LNCaP clone FGC (cell line): ENCODE measurements at places on chromosomes 6 and 20.

GRCh38 chr6:101080597-101080996, 199.5 kb upstream of the ASCC3 start:
- peak; percentile 42 for DNase-seq

GRCh38 chr20:45090481-45090880, 10.4 kb downstream of the KCNS1 start:
- no peak for DNase-seq

GRCh38 chr6:36364669-36365479, 22.6 kb downstream of the ETV7 start:
- no peak for DNase-seq

DNA sequence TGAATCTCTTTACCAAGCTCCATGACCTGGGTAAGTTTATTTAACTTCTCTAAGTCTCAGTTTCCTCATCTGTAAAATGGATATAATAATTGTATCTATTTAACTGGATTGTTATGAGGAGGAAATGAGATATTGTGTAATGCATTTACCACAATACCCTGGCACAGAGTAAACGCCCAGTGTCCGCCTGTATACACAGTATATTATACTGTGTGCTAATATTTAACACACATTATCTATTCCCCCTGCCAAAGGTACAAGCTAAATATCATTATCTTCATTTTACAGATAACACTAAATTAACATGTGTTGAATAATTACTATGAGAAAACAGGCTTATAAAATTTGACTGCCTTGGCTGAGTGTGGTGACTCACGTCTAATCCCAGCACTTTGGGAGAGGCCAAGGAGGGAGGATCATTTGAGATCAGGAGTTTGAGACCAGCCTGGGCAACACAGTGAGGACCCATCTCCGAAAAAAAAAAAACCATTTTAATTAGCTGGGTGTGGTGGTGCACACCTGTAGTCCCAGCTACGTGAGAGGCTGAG, 38.7 kb upstream of the TNFRSF21 start:
- DNase-seq = no peak

- DNase-seq = no peak
Observed at GRCh38 chr20:63273635-63274380, 1.2 kb downstream of the ARFGAP1 start.

- DNase-seq = no peak
Observed at GRCh38 chr20:55701467-55701866, 303.9 kb downstream of the CBLN4 start.

DNA sequence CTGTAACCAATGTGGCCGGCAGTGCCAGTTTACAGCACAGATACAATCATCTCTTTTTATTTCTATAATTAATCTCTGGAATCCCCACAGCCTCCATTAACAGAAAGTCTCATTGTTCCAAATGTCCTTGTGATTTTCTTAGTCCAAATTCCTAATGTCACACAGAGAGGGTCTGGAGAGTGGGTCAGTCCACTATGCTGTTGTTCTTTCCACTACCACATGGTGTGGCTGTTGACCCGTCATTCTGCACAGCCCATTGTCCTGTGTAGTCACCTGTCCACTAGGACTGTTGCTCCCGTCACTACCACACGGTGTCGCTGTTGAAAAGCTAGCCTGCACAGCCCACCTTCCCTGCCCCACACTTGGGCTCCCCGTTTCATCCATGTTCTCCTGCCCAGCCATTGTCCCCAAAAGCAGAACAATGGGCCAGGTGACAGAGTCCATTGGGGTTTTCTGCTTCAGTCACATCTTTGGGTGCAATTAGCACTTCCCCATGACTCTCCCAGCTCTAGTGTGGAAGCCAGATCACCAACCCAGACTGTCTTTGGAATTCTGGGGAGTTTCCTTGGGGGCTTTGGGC, 8.6 kb upstream of the LBP start:
- DNase-seq = peak; percentile 11

DNA sequence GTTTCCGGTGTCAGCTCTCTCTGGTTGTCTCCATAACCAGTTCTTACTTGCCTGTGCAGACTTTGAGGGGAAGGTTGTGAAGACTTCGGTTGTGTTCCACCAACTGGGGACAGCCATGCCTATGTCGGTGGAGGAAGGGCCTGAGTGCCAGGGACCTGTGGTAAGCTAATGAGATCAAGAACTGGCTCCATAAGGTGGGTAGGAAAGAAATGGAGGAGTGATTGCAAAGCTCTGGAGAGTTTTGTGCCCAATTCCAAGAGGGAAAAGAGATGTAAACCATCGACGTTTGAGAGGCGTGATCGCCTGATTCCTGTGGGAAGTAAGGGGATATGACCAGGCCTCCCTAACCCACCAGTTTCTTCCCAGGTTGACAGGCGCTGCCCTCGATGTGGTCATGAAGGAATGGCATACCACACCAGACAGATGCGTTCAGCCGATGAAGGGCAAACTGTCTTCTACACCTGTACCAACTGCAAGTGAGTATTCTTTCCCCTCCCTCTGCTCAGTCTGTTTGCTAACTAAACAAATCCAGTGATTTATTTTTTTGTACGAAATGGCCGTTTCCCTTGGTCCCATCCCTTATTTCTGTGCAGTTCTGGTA, 893 bp downstream of the POLR1H start:
- no peak for DNase-seq

DNA sequence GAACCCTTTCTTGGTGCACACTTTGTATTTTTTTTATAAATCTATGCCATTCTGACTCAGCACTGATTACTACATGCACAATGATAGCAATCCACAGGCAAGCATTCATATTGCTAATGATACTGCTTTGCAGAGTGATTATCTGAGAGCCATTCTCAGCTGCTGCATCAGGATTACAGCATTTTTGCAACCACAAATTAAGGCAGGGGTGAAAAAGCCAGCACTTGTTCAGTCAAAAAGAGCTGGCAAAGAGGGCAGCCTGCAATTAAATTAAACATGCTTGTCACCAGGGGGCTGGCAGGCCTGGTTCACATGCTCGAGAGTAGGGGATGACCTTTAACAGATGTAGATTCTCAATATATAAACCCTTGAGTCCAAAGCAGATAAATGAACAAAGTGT, 40.7 kb upstream of the SLC17A4 start:
- no peak for DNase-seq

- DNase-seq = peak; percentile 13
Observed at GRCh38 chr6:81487489-81487888, 265.0 kb downstream of the TENT5A start.

GRCh38 chr20:19456595-19457395, 244.4 kb downstream of the SLC24A3 start:
- no peak for DNase-seq

- no peak for DNase-seq
Observed at GRCh38 chr6:20707870-20708269, 173.6 kb downstream of the CDKAL1 start.

GRCh38 chr6:90678049-90678779, 91.3 kb upstream of the MAP3K7 start:
- DNase-seq = no peak

GRCh38 chr6:40185486-40185885, 251.2 kb upstream of the MOCS1 start:
- no peak for DNase-seq

DNA sequence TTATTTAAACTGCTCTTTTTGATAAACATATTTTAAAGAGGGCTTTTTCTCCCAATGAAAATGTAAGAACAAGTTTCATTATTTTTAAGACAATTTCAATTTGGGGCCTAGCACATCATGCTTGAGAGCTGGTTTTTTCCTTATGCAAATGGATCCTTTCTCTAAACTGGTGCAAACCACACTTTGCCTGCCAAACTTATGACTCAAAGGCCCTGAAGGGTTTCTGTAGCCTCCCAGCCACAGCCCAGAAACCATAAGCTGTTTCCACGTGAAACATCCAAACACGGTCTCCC, 451 bp upstream of the HSF2 start:
- no peak for DNase-seq

DNA sequence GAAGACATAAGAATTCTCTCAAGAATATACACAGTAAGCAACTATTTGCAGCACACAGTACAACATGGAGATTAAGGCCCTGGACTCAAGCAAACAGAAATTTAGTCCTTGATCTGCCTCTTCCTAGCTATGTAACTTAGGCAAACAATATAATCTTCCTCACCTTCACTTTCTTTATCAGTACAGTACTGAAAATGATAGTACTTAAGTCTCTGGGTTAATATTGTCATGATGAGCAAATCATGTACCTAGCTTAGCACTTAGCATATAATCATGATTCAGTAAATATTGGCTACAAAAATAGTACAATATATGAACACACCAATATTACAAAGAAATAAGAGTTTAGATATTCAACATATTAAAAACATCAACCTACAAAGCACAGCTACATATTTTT, 320.5 kb downstream of the HACE1 start:
- no peak for DNase-seq

DNA sequence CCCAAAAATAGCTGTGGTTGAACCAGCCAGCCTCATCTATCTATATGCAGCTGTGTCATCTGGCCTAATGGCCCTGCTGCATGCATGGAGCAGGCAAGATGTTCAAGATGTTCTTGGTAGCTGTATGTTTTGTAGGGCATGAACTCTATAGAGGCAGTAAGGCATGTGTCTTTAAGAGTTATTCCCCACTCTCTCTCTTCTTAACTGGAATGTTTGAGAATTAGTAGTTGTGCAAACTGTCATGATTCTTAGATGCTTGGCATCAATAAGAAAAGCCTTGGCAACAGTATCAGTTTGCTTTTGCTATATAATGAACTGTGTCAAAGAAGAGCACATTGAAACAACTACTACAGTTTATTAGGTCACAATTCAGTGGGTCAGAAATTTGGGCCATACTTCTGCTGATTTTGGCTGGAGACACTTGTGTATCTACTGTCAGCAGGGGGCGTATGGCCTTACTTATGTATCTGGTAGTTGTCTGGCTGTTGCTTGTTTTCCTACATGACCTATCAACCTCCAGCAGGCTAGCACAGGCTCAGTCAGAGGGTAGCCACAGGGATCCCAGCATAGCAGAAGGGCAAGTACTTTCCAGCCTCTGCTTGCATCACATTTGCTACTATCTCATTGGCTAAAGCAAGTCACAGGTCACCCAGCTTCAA, 56.1 kb upstream of the LAMP5 start:
- DNase-seq = no peak

DNA sequence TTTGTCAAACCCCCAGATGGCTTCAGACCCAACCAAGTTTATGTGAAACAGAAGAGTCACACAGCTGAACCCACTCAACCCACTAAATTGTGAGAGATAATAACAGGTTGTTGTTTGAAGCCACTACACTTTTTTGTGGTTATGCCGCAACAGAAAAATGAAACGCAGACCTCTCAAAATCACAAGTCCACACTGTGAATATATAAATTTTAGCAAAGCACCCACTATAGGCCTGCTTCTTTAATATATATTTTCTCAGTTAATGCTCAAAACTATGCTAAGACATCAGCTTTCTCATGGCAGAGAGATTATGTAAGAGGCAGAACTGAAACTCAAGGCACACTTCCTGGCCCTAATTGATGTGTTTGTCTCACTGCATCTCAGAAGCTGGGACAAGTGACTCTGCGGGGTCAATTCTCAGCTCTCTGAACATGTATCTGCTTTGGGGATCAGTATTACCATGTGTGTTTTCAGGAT, 27.7 kb downstream of the MAP3K5 start:
- no peak for DNase-seq

DNA sequence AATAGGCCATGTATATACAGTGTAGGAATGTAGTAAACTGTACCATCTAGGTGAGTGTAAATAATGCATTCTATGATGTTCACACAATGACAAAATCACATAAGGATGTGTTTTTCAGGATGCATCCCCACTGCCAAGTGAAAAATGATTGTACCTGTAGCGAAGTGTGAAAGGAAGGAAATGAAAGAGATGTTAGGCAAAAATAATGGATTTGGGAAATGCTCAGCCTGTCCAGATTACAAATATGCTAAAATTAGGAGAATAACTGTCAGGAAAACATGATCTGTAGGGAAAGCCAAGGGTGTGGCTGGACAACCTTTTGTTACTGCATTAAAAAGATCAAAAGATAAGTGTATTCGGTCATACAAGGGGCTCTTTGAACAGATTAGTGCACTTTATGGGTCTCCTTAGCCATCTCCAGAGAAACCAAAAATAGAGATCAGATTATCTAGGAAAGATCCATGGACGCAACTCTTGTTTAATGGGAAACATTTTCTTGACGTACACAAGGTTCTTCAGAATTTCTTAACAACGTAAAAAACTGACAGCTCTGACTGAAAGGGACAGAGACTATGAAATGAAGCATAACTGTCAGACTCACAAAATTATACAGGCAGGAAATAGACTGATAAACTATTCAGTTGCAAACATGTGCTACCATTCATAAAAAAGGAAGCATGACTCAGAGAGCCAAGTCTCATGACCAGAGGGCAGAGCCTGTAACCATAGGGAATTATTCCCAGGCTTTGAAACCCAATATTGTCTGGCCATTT, 253.6 kb upstream of the RAB32 start:
- DNase-seq = no peak

- DNase-seq = peak; percentile 18
Observed at GRCh38 chr6:155782320-155782731, 326.7 kb upstream of the NOX3 start.

- peak; percentile 61 for DNase-seq
Observed at GRCh38 chr6:161418463-161418945, 144.6 kb upstream of the AGPAT4 start.

DNA sequence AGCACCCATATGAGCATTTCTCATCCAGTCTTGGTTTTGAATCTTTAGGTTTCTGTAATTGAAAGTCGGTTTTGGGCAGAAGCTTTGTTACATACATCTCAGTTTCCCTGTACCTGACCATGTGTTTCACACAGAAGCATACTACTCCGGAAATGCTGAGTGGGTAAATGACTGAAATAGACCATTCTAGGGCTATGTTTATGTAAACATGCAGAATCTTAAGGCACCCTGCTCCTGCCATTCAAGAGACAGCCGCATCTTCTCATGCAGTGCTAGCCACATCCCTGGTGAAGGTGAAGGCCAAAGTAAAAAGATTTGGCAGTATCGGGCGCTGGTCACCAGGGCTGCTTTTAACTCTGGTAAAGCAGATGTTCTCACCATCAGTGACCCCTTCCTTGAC, 171.3 kb downstream of the ISM1 start:
- no peak for DNase-seq

- DNase-seq = no peak
Observed at GRCh38 chr20:46699651-46700359, 9.6 kb upstream of the SLC2A10 start.

DNA sequence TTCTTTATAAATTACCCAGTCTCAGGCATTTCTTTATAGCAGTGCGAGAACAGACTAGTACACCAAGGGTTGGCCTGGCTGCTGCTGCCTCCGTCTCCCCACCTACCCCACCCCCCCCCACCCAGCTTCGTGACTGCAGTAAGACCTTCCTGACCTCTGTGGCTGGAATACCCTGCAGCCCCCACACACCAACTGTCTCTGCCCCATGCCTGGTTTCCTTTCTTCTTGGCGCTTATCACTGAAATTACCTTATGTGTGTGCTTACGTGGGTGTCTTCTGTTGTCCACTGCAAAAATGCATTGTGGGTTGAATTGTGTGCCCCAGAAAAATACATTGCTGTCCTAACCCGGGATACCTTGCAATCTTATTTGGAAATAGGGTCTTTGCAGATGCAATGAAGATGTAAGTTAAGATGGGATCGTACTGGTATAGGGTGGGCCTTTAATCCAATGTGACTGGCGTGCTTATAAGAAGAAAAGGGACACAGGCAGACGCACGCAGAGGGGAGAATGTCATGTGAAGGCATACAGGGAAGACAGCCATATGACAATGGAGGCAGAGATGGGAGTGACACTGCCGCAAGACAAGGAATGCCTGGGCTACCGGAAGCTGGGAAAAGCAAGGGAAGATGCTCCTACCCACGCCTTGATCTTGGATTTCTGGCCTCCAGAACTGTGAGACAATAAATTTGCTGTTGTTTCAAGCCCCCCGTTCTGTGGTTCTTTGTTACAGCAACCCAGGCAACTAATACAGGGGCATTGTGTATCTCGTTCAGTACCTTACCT, 15.4 kb downstream of the SYNJ2 start:
- DNase-seq = no peak
